ENCODE measurements at places on chromosomes 5 and 9.

DNA sequence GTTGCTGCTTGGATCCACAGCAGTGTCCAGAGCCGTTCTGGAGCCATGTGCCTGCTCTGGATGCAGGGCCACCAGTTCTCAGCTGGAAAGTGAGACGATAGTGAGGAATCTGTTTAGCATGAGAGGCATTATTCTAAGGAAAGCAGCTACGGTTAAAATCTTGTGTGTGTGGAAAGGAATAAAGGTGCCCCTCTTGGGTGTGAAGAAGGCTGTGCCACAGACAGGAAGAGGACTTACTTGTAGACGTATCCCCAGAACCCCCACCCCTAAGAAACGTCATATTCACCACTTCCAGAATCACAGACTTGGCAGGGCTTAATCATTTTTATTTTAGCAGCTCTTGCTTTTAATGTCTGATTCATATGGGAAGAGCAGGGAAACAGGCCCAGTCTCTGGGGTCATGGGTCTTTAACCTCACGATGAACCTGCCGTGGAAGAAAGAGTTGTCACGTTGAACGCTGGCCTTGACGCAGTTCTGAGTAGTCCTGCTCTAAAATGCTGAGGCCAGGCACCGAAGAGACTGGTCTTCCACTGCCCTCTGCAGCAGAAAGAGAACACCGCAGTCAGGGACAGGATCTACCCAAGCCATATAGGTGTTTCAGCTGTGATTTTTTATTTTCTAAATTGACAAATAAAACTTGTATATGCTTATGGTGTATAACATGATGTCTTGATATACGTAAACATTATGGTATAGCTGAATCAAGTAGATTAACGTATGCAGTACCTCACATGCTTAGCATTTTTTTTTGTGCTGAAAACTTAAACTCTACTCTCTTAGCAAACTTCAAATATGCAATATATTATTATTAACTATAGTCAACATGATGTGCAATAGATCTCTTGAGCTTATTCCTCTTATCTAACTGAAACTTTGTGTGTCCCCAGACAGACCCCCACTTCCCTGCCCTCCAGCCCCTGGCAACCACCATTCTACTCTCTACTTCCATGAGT lies 38.8 kb downstream of the CARTPT start:
- peak; percentile 4 for DNase-seq

- DNase-seq: no peak
Observed at GRCh38 chr5:42302186-42302585, 121.1 kb upstream of the GHR start.

GRCh38 chr9:33468797-33469621 lies 4.7 kb downstream of the NOL6 start:
- no peak for DNase-seq

DNA sequence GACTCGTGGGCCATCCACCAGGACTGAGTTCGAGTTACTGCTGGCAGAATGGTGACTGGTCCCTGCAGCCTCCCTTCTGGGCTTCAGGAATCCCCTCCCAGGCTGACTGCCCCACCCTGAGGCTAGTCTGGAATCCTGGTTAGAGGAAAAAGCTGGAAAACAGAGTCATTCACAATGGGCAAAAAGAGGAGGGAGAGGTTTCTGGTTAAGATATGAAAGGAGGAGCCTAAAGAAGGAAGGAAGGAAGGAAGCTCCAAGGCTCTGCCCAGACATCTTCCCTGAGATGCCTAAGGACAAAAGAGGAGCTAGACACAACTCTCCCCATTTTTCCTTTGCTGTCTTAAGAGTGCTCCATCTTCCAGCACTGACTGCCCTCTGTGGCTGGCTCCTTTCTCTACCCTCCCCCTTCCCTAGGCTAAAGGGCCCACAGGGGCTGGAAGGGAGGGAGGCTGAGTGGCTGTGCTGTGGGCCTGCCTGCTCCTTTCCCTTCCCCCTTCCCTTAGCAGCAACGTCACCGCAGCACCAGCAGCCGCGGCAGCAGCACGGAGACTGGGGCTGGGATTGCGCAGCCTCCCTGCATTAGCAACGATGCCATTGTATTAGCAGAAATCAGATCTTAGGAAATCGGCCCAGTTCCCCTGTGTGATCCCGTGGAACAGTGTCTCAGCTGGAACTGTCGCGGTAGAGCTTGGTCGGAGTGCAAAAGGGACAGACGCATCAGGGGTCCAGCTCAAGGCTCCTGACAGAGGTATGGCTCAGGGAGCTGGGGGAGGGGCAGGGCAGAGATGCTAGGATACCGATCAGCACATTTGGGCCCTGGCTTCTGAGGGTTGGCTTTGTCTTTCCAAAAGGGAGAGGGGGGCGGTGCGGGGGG lies 48.7 kb downstream of the RUSC2 start:
- no peak for DNase-seq

- no peak for DNase-seq
Observed at GRCh38 chr5:44187973-44188372, 201.2 kb downstream of the FGF10 start.

GRCh38 chr5:126658561-126658960 lies 57.8 kb downstream of the PHAX start:
- no peak for DNase-seq

GRCh38 chr9:136077491-136077890 lies 17.6 kb downstream of the NACC2 start:
- DNase-seq: no peak

GRCh38 chr9:135344523-135344901 lies 135.1 kb upstream of the PPP1R26 start:
- no peak for DNase-seq

DNA sequence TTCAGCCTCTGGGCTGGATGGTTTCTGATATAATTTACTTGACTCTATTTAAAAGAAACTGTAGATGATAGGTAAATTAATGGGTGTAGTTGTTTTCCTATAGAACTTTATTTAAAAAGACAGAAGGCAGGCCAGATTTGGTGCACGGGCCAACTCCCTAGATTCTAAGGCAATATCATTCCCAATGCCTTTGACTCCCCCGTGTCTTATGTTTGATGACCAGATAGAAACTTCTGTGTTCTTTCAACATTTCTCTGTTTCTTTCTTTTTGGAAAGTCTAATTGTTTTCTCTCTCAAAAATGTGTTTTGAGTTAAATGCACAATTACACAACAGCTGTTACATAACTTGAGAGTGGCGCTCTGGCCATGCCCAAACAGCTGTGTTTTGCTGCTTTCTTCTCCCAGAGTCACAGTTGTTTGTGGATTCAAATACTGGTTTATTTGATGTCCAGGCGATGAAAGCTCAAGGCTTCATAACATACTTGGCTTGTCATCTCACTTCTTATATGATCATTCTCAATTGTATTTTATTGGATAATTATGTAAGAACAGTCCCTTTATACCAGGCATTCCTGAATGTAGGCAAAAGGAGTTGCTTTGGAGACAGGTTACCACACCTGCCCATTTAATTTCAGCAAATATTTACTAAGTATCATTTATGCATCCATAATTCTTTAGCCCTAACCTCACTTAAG lies 1.7 kb upstream of the ALDH1A1 start:
- no peak for DNase-seq

- no peak for DNase-seq
Observed at GRCh38 chr9:132404228-132404881, 2.3 kb downstream of the TTF1 start.

- no peak for DNase-seq
Observed at GRCh38 chr5:139014726-139015125, 139.6 kb upstream of the LRRTM2 start.

GRCh38 chr5:117461403-117461802 lies 886.8 kb upstream of the SEMA6A start:
- DNase-seq: no peak

GRCh38 chr9:77980622-77981021 lies 51.0 kb downstream of the GNAQ start:
- no peak for DNase-seq

DNA sequence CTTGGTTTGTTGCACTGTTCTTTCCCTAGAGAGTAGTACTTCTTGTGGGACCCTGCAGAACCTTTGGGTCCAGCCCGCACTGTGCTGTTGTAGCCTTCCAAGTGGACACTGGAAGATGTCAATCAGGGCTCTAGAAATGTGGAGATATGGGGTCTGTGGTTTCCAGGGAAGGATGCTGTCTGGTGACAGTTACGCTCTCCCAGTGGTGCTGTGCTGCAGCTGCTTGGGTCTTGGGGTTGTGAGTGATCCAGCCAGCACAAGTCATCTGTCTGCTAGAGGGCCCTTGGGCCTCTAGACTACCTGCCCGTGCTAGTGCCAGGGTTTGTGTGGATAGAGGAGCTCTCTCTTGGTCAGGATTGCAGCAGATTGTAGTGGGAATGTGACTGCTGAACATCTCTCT lies 484.5 kb downstream of the DMAC1 start:
- DNase-seq: no peak

DNA sequence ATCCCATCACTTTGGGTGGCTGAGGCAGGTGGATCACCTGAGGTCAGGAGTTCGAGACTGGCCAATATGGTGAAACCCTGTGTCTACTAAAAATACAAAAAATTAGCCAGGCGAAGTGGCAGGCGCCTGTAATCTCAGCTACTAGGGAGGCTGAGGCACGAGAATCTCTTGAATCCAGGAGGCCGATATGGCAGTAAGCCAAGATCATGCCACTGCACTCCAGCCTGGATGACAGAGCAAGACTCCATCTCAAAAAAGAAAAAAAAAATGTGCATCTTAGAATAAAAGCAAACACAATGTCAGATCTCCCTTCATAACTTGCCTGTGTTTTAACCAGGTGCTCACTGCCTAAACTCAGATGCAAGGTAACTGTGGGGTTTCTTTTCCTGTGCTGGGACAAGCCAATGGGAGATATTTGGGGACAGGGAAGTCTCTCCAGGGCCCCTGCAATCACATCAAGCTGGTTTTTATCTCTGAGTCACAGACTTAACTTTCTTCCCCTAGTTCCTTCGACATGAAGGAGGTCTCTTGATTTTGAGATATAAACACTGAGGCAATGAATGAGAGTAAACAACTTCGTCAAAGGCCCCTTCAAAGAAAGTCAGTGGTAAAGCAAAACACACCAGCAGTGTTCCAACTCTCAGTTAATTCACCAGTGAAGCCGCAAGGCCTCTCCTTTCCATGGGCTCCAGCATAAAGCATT lies 99.1 kb downstream of the SNX18 start:
- no peak for DNase-seq

- DNase-seq: no peak
Observed at GRCh38 chr9:107193251-107193650, 89.8 kb upstream of the RAD23B start.

GRCh38 chr5:66074901-66075300 lies 69.2 kb upstream of the SREK1 start:
- no peak for DNase-seq

DNA sequence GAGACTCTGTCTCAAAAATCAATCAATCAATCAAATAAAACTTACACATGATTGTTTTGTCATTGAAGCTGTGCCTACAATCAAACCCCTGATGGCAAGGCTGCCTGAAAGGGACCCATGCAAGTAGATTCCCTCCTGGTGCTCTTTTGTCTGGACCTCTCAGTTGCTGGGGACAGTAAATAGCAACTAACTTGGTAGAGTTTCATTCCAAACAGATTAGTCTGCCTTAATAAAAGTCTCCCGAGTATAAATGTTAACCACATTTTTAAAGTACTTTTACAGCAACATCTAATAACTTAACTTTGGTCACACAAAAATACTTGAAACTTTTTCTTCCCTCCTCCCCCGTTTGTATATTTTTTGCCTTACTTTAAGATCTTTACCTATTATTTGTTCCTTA lies 105.5 kb downstream of the FEM1C start:
- DNase-seq: no peak

DNA sequence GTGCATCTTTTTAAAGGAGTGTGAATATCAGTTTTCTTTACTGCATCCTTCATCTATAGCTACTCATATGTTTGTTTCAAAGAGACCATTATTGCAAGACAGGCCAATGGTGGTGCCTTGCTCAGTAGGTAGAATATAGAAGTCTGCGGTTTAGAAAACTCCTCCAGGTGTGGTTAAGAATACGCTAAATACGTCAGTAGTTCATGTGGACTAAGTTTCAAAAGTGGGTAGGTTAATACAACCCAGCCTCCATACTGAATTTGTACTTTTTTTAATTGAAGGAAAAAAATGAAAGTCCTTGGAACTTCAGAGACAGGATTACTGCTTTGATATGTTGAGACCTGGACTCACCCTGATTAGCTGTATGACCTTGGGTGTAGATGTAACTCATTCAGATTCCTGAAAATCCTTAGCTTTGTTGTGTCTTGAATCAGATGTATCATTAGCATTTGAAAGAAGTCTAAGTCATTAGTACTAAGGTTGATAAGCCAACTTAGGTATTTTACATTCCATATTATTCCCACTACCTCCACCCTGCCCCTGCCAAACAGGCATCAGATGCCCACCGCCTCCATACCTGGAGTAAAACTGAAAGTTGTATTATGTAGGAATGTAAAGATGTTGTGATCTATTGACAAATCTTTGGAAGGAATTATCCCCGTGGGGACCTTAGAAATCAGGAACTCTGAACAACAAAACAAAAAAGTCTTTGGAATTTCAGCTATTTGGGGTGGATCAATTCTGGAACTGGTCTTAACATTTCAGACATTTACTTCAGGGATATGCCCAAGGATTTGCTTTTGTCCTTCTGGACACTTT lies 6.1 kb downstream of the BASP1 start:
- DNase-seq: no peak

DNA sequence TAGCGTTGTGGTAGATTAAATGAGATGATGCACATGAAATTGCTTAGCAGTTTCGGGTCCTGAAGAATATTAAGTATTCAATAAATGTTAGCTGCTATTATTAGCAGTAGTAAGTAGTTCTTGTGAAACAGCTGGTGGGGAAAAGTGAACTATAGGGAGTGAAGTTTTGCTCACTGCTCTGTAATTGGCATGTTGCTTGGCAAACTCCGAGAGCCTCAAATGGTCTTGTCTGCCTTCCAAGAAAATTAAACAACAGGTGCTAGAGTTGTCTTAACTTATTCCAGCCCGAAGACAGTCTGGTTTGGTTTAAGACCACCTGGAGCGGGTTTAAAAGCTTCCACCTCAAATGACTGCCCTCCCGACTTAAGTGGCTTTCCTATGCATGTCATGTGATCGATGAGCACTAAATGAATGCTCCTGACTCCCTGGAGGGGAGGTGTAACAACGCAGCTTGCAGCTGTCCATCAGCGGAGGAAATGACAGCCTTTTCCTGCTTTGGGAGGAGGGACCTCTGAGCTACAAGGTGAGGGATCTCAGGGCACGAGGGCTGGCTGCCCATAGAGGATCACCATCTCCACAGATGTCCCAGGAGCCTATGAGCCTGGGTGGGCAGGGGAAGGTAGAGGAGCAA lies 202.9 kb upstream of the PANK3 start:
- no peak for DNase-seq

- no peak for DNase-seq
Observed at GRCh38 chr5:180297587-180298282, 5.9 kb upstream of the MAPK9 start.

GRCh38 chr5:31250201-31250600 lies 56.7 kb downstream of the CDH6 start:
- no peak for DNase-seq

DNA sequence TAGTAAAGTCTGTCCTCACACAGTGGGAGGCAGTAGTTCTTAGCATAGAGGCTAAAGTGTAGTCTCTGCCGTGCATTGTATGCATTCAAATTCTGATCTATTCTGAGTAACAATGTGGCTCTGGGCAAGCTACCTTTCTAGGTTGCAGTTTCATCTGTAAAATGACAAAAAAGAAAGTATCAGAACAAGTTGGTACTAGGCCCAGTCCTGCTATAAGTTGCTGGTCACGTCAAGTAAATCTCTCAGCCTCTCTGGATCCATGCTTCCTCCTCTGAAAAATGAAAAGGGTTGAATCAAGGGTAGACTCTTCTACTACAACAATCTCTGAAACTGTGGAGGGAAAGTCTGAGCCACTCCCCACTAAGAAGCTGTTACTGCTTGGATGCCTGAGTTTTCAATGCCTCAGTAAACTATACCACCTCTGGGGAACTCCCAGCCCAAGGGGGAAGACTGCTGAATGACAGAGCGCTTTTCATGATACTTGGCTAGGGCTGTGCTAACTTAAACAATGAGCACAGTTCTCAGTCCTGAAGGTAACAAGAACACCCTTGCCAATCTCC lies 34.5 kb upstream of the SPARC start:
- no peak for DNase-seq
